Gastroesophageal sphincter (tissue), 4 donors: ENCODE measurements at places on chromosomes 6 and 20.

DNA sequence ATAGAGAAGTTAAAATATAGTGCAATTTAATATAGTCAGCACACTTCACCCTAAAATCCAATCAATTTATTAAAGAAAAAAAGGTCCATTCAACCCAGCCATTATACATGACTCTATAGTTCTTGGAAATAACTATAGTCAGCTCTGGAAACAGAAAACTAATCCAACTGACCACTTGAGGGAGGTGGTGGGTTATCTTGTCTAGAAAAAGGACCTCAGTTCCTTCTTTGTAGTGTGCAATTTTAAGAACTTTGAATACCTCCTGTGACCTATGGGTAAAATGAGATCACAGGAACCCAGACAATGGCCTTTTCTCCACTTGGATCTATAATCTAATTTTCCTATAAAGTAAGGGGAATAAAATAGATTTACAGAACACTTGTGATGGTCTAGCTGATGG is 163.6 kb upstream of the CENPW start:
- ATAC-seq, result no peak

- ATAC-seq, result no peak
Observed at GRCh38 chr20:59094576-59094975, 52.0 kb upstream of the PRELID3B start.

- ATAC-seq, result no peak
Observed at GRCh38 chr6:1747003-1747402, 137.3 kb downstream of the FOXC1 start.

GRCh38 chr6:3325210-3325609 is 66.5 kb downstream of the PSMG4 start:
- ATAC-seq, result no peak

DNA sequence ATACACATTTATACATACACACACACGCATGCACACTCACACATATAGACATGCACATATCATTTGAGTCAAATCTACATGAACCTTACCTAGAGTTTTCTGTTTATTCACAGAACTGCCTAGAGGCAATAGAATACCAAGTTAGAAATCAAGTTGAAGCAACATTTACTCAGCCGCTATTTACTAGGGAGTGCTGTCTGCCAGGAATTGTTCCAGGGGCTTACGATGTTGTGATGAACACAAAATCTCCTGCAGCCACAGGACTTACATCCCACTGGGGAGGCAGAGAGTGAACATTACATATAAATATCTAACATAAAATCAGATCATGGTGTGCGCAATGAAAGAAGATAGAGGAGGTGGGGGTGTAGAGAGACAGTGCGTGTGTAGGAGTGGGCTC is 80.4 kb downstream of the GCLC start:
- ATAC-seq, result peak; percentile 10

DNA sequence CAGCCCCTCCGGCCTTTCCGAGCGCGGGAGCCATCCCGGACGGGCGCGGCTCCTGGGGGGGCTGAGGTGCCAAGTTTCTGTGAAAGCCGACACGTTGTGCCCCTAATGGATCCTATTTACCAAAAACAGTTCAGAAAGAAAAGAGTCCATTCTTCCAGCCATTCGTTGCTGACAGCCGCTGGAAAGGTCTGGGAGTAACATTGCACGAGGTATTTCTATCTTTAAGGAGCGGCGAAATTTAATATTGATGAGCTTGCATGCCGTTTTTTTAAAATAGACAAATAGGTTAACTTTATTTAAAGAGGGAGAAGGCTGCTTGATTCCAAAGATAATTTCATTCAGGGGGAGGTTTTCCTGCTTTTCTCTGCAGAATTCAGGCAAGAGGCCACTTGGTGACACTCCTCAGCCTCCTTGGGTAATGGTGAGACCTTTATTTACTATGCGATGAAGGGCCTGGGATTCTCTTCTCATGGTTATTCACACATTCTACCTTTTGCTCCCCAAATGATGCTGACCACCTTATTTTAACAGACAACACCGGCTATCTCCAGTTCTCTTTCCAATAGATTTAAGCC is 988 bp downstream of the TIAM2 start:
- no peak for ATAC-seq

DNA sequence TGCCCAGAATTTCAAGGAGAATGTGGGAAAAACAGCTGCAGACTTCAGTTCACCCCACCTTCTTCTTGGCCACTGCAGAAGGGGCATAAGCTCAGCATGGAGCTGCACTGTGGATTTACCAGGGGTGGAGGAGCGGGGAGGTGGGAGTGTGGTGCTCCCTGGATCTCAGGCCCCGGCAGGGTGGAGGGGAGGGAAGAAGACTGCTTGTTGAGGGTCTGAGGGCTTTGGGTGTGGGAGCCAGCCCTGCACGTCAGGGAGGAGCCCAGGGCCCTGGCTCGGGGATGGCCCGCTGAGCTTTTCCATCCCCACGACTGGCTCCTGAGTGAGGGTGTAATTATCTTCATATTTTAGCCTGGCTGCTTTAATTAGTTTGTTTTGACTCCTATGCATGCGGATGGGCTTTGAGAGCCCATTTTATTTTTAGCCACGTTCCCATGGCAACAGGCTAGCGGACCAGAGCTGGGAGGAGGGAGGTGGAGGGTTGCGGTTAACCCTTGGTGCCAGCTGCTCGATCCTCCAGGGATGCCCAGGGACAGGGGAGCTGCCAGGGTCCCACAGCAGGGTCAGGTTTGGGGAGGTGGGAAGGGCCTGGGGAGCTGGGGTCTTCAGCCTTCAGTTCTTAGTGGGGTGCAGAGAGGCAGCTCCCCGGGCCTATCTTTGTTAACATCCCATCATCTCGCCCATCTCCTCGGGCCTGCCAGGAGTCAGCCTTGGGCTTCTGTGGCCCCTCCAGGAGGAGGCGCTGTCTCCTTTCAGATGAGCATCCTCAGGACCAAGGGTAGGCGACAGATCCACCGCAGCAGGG is 68.2 kb downstream of the RAB44 start:
- ATAC-seq, result peak; percentile 86

DNA sequence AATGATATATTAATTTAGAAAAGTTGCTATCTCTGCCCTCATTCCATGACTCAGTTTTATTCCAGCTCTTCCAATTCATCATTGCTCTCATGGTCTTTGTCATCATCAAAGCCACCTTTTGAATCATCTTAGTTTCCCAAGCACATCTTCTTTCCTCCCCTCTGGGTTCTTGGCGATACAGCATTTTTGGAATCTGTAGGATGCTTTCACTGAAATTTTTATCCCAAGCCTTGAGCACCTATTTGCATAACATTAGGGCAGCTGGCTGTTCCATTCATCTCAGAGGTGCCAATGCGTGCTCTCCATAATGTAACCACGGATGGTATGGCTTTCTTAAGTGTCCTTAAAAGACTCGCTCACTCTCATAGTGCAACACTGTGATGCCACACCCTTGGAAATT is 100.4 kb downstream of the SNX5 start:
- ATAC-seq, result no peak

GRCh38 chr20:40532103-40532502 is 156.9 kb downstream of the MAFB start:
- ATAC-seq, result no peak
